ENCODE measurements at places on chromosomes 6 and 20.

DNA sequence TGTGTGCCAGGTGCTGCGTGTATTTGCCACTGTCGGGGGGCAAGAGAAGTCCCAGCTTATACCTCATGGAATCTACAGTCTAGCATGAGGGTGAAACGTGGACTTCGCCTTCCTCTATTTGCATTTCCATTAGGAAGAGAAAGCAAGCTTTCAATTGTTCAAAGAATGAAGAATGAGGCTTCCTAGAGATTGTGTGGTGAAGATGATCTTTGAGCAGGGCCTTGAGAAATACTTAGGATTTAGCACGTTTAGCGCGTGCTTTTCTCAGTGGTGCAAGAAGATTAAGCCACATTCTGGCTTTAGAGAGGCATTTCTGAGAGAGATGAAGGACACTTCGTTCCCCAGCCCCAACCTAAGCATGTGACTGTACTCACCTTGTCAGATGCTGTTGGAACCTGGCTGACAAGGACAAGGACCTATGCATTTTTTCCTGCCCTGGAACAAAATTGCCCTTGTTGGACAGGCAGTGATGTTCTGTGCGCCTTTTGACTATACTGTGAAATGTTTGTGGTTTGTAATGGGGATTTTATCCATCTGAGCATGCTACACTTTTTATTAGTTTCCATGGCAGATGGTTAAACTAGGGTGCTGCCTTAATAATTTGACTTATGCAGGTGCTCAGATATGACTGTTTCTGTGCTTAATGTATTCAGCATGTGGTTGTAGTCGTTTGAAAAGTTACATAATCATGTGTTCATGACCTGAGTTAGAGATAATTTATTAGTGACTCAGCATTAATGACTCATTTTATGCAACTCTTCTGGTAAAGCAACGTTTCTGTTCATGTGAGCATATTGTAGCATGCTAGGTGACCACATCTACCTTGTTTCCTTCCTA, 10.7 kb downstream of the TULP4 start:
- DNase-seq = no peak

- DNase-seq = no peak
These were observed 3.4 kb downstream of the OGFRL1 start for GRCh38 chr6:71292001-71292400.

DNA sequence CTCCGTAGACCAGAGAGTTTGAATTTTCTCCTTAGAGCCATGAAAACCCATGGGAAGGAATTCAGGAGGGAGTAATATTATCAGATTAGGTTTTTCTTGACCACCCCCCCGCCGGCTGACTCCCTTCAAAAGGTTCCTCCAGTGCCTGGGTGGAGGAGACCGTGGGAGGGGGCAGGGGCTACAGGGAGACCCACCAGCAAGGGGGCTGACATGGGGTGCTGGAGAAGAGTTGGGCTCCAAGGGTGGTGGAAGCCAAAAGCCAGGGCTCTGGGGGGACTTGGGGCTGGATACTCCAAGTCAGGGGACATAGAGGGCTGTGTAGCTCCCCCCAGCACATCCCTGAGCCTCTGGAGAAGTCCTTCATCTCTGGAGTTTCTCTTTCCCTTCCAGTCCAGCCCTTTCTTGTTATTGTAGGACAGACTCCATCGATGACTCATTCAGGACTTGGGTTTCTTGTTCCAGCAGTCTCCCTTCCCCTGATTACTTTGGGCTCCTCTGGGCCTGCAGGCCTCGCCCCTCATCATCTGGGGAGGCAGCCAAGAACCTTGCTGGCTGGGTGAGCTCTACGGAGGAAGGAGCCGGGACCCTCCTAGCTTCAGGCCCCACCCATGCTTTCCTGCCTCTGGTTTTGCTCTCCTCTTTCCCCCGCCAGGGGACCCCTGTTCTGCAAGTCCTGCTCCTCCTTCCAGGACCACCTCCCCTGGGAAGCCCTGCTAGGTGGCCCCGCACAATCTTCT, 10.5 kb upstream of the KIAA1755 start:
- no peak for DNase-seq

DNA sequence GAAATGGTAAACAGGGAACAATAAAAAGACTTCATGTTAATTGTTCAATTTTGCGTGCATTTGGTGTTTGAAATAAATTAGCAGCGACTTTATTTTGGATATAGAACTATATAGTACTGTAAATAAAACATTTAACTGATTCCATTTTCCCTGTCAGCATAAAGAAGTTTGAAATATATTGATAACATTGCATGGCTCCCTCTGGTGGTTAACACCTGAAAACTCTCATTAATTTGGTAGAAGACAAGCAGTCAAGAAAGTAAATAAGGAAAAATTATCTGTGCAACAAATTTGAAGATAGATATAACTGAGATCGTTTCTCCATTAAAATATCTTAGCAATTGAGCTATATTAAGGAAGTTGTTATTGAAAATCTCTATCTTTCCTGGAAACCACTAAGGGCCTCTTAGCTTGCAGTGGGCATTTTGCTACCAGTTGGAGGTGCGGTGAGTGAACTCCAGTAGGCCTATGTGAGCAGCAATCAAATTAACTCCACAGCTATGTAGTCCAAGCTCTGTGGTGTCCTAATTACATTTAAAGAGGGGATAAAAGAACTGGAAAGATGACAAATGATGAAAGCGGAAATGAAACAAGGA, 435.7 kb upstream of the FKBP1C start:
- no peak for DNase-seq

GRCh38 chr6:35969646-35970045, 48.7 kb upstream of the SRPK1 start:
- no peak for DNase-seq

GRCh38 chr6:139528471-139528870, 154.0 kb upstream of the CITED2 start:
- DNase-seq = no peak
